NK-92 treated with Interleukin-12 subunit alpha and Interleukin-12 subunit beta, amount 100 ng/mL, for 24 hours (cell line): ENCODE measurements at places on chromosomes 2 and 18.

DNA sequence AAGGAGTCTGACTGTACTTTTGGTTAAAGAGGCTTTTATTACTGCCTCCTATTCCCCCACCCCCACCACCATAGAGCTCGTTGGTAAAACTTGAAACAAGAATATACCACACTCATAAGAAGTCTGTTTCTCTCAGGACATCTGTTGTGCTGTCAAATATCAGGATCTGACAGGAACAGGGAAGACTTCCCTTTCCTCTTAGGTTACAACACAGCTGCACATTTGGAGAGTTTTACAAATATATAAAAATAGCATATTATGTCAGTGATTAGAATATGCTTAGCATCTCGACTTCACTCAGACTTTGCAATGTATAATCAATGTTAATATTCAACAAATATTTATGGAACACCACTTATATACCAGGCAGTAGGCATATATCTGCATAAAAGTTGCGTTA is 439.6 kb upstream of the REG3G start:
- no peak for DNase-seq

DNA sequence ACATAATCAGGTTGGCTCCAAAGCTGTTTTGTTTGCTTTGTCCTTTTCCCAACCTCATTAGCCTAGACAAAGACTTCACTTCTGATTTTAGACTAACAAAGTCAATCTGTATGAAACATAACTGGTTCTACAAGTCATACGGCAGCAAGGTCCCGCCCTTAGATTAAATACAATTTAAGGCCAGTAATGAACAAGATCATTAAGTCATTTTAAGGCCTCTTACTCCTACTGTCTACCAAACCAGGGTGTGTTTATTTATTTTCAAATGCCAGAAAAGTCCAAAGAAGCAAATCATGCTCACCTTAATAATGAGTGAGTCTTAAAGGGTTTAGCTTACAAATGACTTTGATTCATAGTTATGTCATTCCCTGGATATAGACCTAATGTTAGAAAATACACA is 148.4 kb upstream of the ACVR2A start:
- no peak for DNase-seq

DNA sequence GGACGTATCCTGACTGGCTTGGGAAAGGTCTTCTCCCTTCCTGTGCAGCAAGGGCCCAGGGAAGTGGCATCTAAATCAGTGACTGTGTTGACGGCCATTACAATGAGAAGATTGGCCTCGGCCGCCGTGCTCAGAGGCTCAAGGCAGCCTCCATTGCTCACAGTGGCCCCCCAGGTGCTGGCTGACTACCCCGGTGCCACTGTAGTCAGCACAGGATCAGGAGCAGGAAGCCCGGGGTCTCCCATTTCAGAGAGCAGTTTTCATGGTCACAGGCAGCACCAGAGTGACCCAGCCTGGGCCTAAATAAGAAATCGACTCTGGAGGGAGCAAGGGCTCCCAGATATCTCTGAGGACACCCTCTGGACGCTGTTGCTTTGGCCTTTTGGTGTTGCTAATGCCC is 219.4 kb upstream of the ARL4C start:
- no peak for DNase-seq

- no peak for DNase-seq
These were observed 109.7 kb upstream of the PKDCC start for GRCh38 chr2:41937921-41938708.

DNA sequence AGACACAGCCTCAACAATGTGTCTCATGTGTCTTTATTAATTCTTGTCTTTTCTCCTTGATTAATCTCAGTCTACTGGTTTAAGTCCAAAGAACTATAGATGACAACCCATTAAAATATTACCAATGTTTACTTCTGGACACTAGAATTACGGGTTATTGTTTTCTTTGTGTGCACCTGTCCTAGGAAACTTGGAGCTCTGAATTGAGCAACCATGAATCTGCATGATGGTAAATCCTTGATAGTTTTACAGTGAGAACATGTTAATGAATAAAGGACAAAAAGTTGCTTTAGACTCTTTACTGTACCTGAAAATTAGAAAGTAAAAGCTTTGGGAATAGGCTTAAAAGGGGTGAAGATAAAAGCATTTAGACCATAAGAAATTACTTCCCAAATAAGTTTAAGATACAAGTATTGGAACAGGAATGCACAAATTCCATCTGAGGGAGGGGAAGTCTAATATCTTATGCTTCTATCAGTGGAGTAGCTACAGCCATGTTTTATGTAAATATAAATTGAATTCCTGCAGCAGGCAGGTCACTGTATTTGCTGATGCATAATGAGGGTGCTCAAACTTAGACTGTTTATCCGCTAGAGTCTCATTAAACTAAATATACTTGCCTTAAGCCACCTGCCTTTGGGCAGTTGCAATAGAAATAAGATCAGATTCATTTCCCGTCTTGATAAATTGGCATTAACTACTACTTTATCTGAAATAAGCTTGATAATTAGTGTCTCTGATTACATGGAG is 603.7 kb upstream of the GCFC2 start:
- DNase-seq: no peak
